ENCODE measurements at places on chromosomes 7 and 10.

DNA sequence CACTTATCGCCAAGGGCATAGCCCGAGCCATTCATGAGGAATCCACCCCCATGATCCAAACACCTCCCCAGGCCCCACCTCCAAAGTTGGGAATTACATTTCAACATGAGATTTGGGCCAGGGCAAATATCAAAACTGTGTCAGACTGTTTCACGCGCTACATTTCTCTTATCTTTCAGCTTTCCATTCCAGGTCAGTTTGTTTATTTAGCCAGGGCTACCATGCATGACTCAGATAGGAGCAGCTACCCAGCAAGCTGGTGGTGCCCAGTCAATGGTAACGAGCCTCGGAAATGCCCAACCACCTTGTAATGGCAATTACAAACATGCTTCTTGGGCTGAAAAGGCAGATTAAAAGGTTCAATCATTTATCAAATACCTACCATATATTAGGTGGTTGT lies 43.6 kb upstream of the BAMBI start:
- H3K36me3 ChIP-seq: no peaks in the 10 kb centered on the region
- no peak for DNase-seq
- H3K27ac ChIP-seq: no peak overlapping the region
- no peaks in the 10 kb centered on the region for H3K4me1 ChIP-seq
- H3K27me3 ChIP-seq: peaks cover 16% of the 10 kb centered on the region
- no peak overlapping the region for H3K4me3 ChIP-seq

DNA sequence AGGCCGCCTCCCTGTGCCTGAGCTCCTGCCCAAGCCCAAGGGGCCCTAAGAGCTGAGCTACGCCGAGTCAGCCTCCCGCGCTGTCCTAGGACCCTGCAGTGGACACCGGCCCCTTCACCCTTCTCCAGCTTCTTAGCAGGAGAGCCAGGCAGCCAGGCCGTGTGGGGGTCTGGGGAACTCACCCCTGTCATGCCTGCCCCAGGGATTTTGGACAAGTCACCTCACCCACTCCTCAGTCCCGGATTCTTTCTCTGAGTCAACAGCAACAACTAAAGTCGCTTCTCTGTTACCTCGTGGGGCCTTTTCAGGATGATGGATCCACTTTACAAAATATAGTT lies 79.3 kb downstream of the MKI67 start:
- H3K27me3 ChIP-seq: no peaks in the 10 kb centered on the region
- H3K36me3 ChIP-seq: peaks cover 8% of the 10 kb centered on the region
- H3K27ac ChIP-seq: peak overlapping the region; percentile 86
- peaks cover 40% of the 10 kb centered on the region for H3K4me1 ChIP-seq

- peak; percentile 45 for DNase-seq
- H3K4me1 ChIP-seq: peaks cover 28% of the 10 kb centered on the region
- peak overlapping the region; percentile 99 for H3K27ac ChIP-seq
- H3K36me3 ChIP-seq: peaks cover 3% of the 10 kb centered on the region
- H3K4me3 ChIP-seq: peak overlapping the region; percentile 96
Measured at GRCh38 chr7:106283831-106284713, 711 bp downstream of the NAMPT start.

- no peaks in the 10 kb centered on the region for H3K4me1 ChIP-seq
- no peaks in the 10 kb centered on the region for H3K27me3 ChIP-seq
- H3K27ac ChIP-seq: no peak overlapping the region
Measured at GRCh38 chr7:115782696-115783490, 247.7 kb downstream of the TFEC start.

GRCh38 chr7:138515001-138515528 lies 55.0 kb downstream of the TRIM24 start:
- H3K4me1 ChIP-seq: peaks cover 13% of the 10 kb centered on the region
- no peak for DNase-seq
- no peak overlapping the region for H3K27ac ChIP-seq
- no peak overlapping the region for H3K4me3 ChIP-seq
- H3K36me3 ChIP-seq: peaks cover 44% of the 10 kb centered on the region
- H3K27me3 ChIP-seq: no peaks in the 10 kb centered on the region

DNA sequence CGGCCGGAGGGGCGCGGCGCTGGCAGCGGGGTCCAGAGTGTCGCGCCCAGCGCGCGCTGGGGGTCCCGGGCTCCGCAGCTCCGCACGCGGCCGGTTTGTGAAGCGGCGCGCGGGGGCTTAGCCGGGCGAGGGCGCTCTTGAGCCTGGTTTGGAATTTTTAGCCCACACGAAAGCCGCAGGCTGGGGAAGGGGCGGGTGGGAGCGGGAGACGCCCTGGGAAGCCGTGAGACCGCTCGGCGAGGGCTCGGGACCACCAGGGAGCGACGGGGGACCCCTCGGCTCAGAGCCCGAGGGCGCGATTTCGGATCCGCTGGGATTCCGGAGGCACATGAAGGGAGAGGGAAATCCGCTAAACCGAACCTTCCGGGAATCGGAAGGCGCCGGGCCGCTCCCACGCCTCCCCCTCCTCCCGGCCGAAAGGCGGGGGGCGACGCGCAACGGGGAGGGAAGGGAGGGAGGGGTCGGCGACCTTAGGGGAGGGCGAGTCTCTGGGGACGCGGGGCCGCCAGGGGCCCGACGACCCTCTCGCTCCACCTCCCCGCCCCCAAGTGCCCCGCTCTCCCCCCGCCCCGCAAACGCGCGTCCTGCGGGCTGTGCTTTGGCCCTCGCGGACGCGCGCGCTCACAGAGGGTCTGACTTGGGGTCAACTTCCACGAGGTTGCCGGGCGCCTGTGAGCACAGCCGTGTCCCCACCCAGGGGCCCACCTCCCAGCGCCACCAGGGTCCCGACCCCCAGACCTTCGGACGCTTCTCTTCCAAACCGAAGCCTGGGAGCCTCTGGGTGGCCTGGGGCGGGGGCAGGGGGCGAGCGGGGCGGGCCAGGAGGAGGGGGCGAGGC lies 5.1 kb upstream of the ELFN1 start:
- no peak overlapping the region for H3K4me3 ChIP-seq
- H3K36me3 ChIP-seq: peaks cover 3% of the 10 kb centered on the region
- H3K27me3 ChIP-seq: peaks cover 12% of the 10 kb centered on the region
- H3K27ac ChIP-seq: no peak overlapping the region
- peak; percentile 53 for DNase-seq
- peaks cover 10% of the 10 kb centered on the region for H3K4me1 ChIP-seq

GRCh38 chr7:70006261-70006920 lies 408.1 kb downstream of the AUTS2 start:
- DNase-seq: no peak
- peaks cover 3% of the 10 kb centered on the region for H3K36me3 ChIP-seq
- peak overlapping the region; percentile 41 for H3K4me3 ChIP-seq
- H3K27me3 ChIP-seq: no peaks in the 10 kb centered on the region
- H3K4me1 ChIP-seq: peaks cover 17% of the 10 kb centered on the region
- H3K27ac ChIP-seq: peak overlapping the region; percentile 55

GRCh38 chr7:152597507-152597906 lies 78.4 kb downstream of the XRCC2 start:
- H3K36me3 ChIP-seq: no peaks in the 10 kb centered on the region
- DNase-seq: no peak
- H3K27me3 ChIP-seq: peaks cover 8% of the 10 kb centered on the region
- peaks cover 2% of the 10 kb centered on the region for H3K4me1 ChIP-seq
- no peak overlapping the region for H3K27ac ChIP-seq

Data from memory B cell (primary cell).